Lung (tissue), 17 donors: ENCODE measurements at places on chromosomes 1 and 21. TPM values are rescaled to one million over a fixed set of nuclear protein-coding genes. Genes with fewer than 3 reads are reported as not detected.

The FCRLB gene
- total RNA-seq: 0.86 TPM

The C1orf141 gene
- 11.4 TPM for total RNA-seq

The NKAIN1 gene
- total RNA-seq: not detected

The AZIN2 gene
- 12.8 TPM for total RNA-seq

The SLC30A2 gene
- 0.40 TPM for total RNA-seq

The SPATA45 gene
- total RNA-seq: not detected

The ADAM30 gene
- total RNA-seq: not detected

The ZNF683 gene
- total RNA-seq: not detected

The TNNT2 gene
- total RNA-seq: 6.8 TPM

The SH2D2A gene
- total RNA-seq: 2.4 TPM

The NDC1 gene
- 8.7 TPM for total RNA-seq

The SERTAD4 gene
- 7.8 TPM for total RNA-seq

DNA sequence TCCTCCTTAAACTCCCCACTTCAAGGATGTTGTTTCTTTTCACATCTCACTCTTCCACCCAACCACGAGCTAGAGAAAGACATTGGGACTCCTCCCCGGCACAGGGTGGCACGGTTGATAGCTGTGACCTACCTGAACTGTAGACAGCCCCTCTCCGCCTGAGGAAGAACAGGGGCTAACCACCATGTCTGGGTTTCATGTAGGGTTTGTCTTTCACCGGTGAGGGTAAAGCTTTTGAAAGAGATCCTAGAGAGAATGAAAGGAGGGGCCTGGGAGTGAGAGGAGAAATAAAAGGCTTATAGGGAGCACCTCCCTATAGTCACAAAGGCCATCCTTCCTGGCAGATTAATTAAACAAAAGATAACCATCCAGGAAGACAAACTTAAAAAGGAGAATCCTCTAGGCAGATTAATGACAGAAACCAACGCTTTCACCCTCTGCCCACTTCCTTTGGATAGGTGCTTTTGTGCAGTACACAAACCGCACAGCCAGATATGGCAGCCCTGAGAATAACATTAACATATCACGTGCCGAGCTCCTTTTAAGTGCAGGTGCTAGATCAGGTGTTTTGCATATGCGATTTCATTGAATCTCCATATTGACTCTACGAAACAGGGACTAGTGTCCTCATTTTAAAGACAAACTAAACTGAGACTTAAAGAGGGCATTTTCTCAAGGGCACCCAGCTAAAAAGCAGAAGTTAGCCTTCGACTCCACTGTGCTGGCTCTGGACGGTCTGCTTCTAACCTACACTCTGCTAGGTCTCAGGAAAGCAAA lies 178.1 kb upstream of the RUNX1 start:
- no peak for DNase-seq

DNA sequence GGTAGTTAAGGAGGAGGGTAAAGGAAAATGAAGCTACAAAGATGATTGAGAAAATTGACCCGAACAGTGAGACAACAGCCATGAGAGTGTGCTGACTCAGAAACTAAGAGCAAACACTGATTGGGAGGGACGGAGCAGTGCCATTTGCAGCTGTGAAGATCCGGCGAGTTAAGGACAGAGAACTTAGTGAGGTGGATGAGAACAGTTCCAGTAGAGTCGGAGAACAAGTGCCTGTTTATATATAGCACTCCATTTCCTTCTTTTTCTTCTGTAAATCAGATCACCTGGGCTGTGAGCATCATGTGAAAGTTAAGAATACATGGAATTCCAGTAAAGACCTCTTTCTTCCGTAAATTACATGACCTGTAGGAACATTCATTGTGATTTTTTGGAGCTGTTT lies 145.7 kb downstream of the KCNK2 start:
- DNase-seq: no peak

- DNase-seq: no peak
Observed at GRCh38 chr1:95578462-95578861, 344.5 kb downstream of the RWDD3 start.

DNA sequence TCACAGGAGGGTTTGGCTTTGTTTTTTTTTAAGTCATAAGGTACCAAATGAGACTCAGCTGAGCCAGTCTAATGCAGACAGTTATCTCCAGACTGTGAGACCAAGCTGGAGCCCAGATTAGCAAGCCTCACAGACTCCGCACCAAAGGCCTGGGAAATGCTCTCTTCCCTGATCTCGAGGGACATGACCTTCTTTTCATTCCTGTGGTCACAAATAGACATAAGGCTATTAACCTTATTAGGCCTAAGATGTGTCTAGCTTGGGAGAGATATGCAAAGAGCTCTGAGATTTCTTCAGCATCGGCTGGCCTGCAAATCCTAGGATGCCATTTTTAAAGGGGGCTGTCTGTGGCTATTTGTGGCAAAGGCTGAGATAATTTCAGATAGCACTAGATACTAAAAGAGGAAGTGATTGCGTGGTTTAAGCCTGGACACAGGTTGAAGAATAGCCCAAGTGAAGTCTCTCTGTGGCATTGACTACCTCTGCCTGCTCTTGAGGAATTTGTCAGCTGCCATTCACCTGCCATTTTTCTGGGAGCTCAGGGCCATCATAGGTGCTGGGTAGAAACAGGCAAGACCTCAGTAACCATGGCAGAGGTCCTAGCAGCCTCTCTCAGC lies 301.3 kb downstream of the SIPA1L2 start:
- no peak for DNase-seq

- no peak for DNase-seq
Observed at GRCh38 chr1:32885676-32886003, 651 bp upstream of the HPCA start.

- DNase-seq: no peak
Observed at GRCh38 chr1:69172003-69173000, 395.4 kb upstream of the LRRC7 start.

GRCh38 chr1:7223334-7224080 lies 438.3 kb downstream of the CAMTA1 start:
- no peak for DNase-seq

GRCh38 chr1:29331729-29332128 lies 95.4 kb downstream of the PTPRU start:
- DNase-seq: no peak

DNA sequence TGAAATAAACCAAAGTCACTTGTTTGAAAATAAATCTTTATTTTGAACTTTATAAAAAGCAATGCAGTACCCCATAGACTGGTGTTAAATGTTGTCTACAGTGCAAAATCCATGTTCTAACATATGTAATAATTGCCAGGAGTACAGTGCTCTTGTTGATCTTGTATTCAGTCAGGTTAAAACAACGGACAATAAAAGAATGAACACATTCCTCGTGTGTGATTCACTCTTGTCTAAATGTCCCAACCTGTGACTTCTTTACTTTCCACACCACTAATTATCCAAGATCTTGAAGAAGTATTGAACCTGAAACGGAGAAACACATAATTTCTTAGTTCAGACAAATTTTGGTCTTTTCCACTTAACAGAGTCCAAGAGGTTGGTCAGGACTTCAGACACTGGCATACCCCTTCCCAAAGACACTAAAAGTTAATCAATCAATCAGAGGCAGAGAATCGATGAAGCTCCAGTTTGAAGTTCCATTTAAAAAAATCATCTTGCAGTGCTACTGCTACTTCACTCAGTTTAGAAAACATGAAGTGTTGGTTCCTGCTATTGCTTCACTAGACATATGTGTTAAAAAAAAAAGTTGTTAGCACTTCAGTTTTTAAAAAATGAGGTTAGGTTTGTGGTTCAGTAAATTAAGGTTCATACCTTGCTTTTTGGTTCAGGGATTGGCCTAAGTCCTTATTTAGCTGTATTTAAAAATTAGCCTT lies 26.2 kb downstream of the ATP1B1 start:
- no peak for DNase-seq

DNA sequence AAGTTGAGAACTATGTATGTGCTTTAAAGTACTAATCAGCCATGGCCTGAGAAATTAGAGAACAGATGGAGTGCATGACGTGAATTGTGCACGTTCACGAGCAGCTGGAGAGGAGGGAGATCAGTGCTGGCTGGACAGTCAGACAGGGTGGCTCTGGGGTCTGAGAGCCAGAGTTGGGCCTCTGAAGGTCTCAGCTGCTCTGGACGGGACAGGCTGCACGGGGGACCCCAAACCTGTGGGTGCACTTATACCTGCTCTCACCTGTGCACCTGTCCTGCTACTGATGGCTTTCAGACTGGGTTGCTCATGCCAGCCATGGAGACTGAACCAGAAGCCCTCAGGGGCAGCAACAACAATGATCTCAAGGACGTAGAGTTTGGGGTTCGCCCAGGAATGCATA lies 43.5 kb downstream of the UMODL1 start:
- no peak for DNase-seq

DNA sequence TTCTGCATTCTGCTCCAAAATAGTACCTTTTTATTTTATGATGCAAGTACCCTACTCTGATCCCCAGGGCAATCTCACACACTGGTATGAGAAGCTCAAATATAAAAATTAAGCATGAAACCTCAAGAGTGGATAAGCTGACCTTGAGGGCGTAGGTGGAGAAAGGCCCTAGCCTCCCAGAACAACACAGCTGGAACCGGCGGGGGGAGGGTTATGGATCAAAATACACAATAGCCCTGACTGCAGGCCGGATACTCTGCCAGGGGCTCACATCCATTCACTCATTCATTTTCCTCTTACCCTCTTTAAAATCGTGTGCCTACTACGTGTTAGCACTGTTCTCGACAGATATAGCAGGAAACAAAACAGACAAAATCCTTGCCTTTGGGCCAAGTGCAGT lies 32.8 kb upstream of the ECE1 start:
- no peak for DNase-seq

DNA sequence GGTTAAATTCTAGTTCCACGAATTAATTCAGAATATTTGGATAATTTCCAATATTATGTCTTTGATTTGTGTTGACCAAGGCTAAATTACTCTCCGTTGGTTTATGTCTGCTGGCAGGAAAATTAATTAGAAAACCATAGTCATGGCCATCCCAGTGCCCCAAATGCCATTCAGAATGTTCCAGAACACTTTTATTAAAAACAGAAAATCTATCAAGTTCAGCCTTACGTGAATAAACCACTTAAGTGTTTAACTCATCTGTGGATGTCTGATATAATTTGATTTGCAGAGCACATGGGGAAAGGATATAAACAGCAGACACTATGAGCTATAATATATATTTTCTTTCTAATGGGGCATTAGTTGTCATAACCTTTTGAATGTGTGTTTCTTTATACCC lies 480.7 kb downstream of the MRPL39 start:
- no peak for DNase-seq

- DNase-seq: no peak
Observed at GRCh38 chr1:119093721-119094120, 46.7 kb downstream of the WARS2 start.

GRCh38 chr1:155591770-155592169 lies 18.2 kb upstream of the MSTO1 start:
- peak; percentile 75 for DNase-seq

DNA sequence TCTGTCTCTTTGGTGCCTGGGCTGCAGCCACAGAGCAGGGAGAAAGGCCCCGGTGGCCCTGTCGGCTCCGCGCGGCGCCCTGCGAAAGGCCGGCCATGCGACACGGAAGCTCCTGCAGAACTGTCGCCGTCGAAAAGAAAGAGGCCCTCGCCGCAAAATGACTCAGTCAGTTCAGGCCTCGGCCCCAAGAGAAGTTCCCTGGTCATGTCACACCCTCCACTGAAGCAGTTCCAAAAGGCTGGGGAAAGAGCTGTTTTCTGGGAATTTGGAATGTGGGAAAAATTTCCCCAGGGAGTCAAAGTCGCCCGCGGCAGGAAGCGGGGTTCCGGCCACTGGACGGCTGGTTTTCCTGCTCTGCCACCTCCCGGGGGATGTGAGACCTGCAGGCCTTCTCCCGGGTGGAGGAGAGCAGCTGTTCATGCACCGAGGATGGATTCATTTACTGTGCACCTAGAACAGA lies 115.8 kb upstream of the ZNF678 start:
- peak; percentile 41 for DNase-seq

GRCh38 chr1:225697428-225697827 lies 44.5 kb upstream of the ENAH start:
- DNase-seq: peak; percentile 39

GRCh38 chr1:232542633-232543593 lies 87.0 kb downstream of the SIPA1L2 start:
- no peak for DNase-seq

DNA sequence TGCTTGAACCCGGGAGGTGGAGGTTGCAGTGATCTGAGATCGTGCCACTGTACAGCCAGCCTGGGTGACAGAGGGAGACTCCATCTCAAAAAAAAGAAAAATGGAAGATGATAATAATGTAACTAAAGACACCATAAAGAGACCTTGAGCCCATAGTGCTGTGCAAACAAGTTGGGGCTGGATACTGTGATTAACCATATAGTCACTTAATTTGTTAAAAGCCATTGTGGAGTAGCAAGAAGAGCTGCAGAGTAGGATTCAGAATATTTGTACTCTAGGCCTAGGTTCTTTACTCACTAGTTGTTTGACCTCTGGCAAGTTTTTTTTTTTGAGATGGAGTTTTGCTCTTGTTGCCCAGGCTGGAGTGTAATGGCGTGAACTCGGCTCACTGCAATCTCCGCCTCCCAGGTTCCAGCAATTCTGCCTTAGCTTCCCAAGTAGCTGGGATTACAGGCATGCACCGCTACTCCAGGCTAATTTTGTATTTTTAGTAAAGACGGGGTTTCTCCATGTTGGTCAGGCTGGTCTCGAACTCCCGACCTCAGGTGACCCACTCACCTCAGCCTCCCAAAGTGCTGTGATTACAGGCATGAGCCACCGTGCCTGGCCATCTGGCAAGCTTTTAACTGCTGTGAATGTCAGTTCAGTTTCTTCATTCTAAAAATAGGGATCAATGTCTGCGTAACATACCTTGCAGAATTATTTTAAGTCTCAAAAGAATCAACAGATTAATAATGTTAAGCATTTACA lies 12.8 kb downstream of the CAP1 start:
- no peak for DNase-seq

GRCh38 chr1:82143108-82143833 lies 342.5 kb downstream of the ADGRL2 start:
- no peak for DNase-seq

DNA sequence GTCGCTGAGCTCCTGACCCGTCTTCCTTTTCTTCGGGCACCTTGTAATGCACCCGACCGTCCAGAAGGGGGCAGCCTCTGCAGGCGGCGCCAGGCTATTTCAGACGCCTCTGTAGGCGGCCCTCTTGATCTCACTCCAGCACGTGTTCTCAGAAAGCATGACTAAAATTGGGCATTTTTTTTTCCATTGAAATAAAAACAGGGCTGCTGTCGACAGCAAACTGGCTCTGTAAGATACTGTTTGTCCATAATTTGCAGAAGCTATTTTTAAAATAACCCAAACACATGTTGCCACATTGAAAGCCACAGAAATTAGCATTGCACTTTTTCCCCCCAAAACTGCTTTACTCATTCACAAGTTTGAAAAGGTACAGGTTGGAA lies 78.0 kb downstream of the STUM start:
- DNase-seq: peak; percentile 64

- DNase-seq: peak; percentile 31
Observed at GRCh38 chr1:51264451-51264850, 28.4 kb downstream of the RNF11 start.

DNA sequence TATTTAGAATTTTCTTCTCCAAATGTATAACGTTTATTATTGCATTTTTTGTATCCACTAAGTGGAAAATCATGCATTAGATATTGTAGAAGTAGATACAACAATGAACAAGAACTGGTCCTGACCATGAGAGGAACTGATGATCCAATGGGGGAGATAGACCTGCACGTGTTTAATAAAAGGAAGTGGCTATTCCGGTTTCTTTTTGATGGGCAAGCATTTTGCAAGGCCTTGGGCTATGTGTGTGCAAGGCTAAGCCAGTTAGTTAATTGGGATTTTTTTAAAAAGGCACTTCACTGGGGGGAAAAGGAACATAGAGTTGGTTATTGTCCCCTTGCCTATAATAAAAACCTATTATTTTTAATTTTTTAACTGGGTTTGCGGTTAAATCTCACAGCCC lies 961 bp upstream of the VCAM1 start:
- DNase-seq: no peak

- DNase-seq: no peak
Observed at GRCh38 chr1:81371864-81372263, 428.9 kb upstream of the ADGRL2 start.
